Suppressor macrophage (primary cell): ENCODE measurements at places on chromosomes 4 and X.

DNA sequence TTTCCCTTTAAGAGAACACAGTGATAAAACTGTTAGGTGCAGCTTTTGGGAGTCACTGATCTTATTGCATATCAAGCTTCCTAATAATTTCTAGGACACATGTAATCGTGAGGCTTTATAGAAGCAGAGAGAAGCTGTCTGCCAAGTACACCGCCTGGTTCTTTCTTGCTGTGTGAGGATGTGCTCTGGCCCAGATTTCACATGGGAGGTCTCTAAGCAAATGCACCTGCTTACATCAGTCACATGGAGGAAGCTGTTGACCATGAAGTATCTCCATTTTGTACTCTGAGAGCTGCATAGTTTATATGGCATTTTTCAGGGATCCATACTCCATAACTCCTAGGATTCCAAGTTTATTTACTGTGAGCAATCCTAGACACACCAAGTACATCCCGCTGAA lies 37.1 kb downstream of the RGS12 start:
- DNase-seq: no peak

DNA sequence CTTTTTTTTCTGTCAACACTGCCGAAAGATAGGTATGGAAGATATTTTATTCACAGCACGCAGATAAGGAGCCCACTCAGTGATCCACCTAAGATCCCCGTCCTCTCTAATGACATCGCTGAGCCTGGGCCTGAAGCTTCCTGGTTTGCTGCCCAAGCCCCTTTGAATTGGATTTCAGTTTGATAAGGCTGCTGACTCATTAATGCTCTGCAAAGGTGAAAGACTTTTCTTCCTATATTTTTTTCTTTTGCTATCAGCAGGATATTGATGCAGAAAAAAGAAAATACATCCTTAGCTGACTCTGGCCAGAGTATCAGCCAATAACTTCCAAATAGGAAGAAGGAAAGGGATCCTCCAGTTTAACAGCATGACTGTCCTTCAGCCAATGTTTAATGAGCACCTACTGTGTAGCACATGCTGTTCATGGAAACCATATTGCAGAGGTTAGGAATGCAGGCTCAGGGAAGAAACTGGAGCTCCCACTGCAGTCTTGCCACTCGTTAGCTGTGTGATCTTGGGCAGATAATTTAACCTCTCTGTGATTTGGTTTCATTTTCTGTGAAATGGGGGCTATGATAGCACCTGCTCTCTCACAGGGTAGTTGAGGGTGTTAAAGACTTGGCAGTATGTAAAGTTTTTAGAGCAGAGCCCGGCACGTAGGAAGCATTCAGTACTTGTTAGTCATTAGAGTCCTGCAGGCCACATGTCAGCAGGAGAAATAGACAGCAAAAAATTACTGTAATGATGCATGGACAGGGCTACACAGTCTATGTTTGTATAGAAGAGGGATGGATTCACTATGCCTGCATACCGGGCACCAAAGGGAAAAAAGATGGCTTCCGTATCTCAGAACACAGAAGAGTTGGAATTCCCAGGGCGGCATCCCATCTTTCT lies 39.3 kb downstream of the EVC start:
- no peak for DNase-seq

DNA sequence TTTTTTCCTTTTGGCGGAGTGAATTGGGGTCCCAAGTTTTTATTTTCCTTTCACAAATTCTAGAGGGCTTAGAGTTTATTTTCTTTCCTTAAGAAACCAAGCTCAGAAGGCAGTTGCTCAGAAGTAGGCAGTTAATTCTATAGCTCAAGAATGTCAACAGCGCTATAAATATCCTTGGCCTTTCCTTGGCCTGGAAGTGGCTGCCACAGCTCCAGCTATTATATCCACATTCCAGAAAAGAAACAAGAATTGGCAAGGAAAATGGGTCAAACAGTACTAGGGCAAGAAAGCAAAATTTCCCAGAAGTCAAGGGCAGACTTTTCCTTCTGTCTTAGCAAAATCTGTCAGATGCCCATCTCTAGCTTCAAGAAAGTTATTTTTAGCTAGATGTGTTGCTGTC lies 31.0 kb downstream of the SLC10A6 start:
- DNase-seq: no peak

GRCh38 chr4:52984462-52984881 lies 122.4 kb downstream of the RASL11B start:
- DNase-seq: no peak

DNA sequence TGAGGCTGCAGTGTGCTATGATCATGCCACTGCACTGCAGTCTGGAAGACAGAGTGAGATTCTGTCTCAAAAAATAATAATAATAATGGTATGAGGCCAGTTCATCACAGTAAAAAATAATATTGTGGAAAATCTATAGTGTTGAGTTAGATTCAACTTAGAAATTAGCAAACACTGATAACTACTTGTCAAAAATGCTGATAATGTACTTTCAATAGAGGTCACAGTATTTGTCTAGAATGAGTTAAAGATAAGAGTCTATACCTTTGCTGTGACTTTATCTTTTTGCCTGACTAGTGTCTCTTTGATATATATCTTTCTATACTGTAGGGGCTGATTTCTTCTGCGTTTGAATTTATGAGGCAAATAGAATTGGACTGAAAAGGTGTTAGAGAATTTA lies 430.6 kb downstream of the RPA4 start:
- no peak for DNase-seq

DNA sequence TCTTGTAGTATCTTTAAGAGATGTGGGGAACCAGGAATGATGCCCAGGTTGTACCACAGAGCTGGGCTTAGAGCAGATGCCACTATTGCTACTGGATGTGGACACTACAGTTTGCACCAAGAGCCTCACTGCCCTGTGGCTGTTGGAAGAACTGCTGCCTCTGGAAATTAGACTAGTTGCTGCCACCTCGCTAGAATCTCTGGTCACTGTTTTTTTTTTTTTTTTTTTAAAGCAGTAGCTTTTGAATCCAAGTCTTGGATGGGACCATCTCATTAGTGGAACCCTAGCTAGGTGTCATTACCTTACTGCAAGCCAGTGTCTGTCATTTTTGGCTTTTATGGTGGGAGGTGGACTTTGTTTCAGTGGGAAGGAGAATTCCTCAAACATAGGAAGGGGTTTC lies 105.5 kb downstream of the ARHGAP10 start:
- DNase-seq: no peak

- no peak for DNase-seq
Observed at GRCh38 chr4:15703439-15703838, 574 bp downstream of the BST1 start.

DNA sequence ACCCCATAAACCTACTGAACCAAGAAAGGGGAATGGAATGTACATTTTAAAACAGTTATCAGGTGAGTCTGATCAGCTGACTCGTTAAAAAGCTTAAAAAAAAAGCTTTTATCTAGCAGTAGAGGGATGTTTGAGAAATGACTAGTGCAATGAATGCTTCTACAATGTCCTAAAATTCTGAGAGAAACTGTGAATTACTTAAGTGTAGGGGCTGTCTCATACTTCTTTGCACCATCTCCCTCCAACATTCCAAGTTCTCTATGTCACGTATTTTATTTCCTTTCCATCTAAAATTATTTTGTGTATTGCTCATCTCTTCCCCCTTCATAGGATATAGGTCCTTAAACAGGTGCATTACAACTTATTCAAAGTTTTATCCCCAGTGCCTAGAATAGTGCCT lies 11.9 kb upstream of the AREG start:
- no peak for DNase-seq

- DNase-seq: no peak
Observed at GRCh38 chr4:1211371-1211770, 37.6 kb downstream of the CTBP1 start.

- no peak for DNase-seq
Observed at GRCh38 chrX:18578546-18578945, 93.4 kb downstream of the RS1 start.
